Brain pericyte (primary cell): ENCODE measurements at places on chromosomes 3 and 15.

- DNase-seq: no peak
Observed at GRCh38 chr3:64059484-64060175, 36.3 kb upstream of the PSMD6 start.

GRCh38 chr3:42605546-42606173 lies 5.2 kb downstream of the NKTR start:
- no peak for DNase-seq

GRCh38 chr3:144312702-144313101 lies 341.1 kb downstream of the DIPK2A start:
- DNase-seq: no peak

GRCh38 chr3:114867835-114868503 lies 279.1 kb downstream of the ZBTB20 start:
- DNase-seq: no peak

- DNase-seq: no peak
Observed at GRCh38 chr3:9744162-9744561, 5.6 kb upstream of the OGG1 start.

DNA sequence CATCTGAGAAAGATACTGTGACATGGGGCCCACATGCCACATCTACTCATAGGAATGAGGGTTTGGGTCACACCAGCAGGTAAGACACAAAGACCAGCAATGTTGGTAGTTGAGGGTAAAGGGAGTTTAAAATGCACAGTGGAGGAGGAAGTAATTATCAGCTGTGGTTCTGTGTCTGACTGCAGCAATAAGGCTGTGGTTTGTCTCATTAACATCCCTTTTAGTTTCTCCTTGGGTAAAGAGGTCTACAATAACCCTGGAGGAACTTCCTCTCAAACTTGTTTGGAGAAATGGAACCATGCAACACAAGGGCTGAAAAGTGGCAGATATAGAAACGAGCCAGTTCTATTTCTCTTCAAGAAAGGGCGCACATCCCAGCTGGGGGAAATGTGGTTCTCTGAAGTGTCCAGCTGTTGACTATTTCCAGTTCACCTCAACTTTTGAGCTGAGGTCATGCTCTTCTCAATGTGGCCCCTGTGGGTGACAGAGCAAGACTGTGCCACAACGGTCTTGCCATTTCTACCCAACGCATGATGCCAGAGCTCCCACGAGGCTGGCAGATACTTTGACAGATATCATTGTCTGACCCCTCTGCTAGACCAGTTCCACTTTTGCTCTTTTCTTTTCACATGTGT lies 234.3 kb downstream of the SQOR start:
- no peak for DNase-seq

- no peak for DNase-seq
Observed at GRCh38 chr3:134827213-134827612, 32.2 kb downstream of the EPHB1 start.

GRCh38 chr3:1609416-1609815 lies 489.2 kb upstream of the CNTN4 start:
- no peak for DNase-seq

- no peak for DNase-seq
Observed at GRCh38 chr3:14156843-14157561, 21.4 kb downstream of the XPC start.

DNA sequence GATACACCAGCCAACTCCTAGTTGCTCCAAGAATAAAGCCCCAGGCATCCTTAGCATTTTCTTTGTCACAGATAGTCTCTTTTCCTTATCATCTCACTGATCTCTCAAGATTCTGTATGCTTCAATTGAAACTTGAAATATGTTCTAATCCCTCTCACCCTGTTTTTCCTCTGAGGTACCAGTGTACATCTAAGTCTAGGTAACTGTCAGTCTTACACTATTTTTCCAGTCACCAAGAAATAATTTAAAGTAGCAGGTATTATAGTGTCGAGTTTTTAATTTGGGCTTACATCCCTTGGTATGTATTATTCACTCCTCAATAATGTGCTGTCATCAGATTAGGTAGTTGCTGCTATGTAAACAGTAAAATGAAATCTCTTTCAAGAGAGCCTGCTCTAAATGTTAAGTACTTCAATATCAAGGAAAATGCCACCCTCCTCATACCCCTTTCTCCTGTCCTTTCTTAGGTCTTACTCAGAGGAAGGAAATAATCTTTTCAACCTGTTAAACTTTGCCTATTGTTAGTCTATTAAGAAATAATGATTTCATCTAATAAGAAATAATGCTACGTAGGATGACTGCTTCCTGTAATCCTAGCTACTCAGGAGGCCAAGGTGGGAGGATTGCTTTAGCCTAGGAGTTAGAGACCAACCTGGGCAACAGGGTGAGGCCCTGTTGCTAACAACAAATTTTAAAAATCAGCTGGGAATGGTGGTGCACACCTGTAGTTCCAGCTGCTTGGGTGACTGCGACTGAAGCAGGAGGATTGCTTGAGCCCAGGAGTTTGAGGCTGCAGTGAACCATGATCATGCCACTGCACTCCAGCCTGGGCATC lies 39.8 kb downstream of the TSC22D2 start:
- DNase-seq: no peak

DNA sequence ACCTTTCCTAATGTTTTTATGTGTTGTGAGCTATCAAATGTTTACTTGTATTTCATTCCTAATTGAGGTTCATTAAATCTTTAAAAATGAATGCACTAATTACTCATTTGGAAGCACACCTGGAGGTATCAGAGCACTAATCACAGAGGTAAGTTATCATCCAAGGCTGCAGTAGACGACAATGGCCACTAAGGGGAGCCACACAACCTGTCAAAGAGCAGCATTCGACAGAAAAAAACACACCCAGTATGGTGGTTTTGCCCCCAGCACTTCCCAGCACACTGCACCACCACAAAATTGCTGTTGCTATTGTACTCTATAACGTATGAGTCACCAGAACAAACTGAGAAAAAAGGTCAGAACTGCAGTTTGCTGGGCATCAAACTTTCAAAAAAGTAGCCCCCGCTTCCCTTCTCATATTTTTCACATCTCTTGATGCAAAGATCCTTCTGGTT lies 205.9 kb upstream of the IGF1R start:
- DNase-seq: peak; percentile 32

DNA sequence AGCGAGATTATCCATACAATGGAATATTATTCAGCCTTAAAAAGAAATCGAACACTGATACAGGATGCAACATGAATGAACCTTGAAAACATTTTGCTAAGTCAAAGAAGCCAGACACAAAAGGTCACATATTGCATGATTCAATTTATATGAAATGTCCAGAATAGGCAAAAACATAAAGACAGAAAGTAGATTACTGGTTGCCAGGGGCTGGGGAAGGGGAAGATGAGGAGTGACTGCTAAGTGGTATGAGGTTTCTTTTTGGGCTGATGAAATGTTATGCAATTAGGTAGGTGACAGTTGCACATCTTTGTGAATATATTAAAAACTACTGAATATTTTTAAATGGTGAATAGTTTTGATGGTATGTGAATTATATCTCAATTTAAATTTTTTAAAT lies 38.3 kb downstream of the LRRFIP2 start:
- DNase-seq: no peak

- no peak for DNase-seq
Observed at GRCh38 chr3:10574101-10574620, 68.8 kb upstream of the ATP2B2 start.

GRCh38 chr3:31768479-31769125 lies 212.5 kb downstream of the OSBPL10 start:
- DNase-seq: no peak

DNA sequence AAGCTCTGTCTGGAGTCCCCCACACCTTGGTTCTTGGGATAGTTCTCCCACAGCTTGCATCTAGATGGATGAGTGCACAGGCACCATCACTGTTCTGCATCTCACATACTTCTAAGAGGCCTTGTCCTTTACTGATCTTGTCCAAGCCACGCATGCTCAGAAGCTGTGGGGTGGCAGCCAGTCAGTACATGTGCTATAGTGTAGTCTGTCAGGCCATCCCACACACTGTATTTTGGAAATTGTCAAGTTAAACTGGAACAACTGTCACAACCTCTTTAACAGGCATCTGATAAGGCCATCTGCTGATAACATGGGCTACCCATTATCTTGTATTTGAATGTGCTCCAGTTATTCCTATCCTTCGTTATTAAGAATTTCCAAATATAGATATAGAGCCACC lies 296.5 kb upstream of the AZI2 start:
- DNase-seq: no peak

DNA sequence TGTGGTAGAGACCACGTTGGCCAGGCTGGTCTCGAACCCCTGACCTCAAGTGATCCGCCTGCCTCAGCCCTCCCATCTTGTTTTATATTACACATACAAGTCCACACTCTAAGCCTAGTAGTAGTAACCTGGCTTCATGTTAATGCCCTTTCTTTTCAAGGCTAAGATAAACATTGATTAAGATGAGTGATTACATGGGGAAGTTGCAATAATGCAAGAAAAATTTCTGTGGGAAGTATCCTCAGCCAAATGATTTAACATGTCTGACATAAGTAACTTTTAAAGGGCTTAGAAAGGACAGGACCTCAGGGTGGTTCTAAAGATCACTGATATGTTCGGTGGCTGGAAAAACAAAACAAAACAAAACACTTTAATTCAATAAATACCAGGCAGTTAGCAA lies 72.1 kb downstream of the SFMBT1 start:
- no peak for DNase-seq

DNA sequence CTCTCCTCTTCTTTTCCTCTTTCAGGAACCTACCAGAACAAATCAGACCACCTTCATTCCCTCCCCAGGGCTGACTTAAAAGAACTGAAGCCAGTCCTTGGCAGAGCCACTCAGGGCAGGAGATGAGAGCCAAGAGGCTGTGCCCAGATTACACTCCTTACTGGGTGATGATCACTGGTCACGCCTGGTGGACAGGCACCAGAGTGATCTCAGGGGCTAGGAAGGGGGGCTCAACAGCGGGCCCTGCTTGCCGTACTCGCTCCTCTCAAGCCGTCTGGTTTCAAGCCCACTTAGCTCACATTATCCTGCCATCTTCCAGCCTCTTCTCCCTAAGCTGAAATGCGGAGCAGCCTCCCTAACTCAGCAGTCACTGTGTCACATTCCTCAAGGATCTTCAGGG lies 1.7 kb upstream of the FAH start:
- DNase-seq: no peak

DNA sequence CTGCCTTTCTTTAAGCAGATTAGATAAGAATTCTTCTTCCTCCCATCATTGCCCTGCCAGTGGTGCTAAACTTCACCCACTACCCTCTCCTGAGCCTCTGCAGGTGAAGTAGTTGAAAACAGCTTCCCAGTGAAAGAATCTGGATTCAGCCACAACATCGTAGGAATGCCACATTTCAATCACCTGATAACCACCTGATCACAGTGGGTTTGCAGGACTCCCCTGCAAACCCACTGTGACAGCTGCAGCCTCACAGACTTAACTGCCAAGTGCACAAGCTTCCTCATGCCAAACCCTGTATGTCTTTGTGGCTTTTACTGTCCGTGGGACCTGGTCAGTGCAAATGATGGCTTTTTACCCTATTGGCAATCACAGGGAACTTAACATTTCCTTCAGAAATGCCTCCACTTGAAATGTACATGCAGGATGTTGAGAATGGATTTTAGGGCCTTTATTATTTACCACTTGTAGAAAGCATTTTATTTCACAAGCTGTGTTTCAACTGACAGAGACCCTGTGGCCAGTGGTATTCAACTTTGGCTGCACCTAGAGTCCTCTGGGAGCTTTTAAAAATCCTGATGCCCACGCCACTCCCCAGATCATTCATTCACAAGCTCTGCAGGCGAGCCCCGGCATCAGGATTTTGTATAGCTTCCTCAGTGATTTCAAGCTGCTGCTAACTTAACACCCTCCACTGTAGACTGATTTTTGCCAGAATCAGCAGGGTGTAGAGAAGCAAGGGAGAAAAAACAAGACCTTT lies 49.1 kb downstream of the OXNAD1 start:
- no peak for DNase-seq

GRCh38 chr15:66878761-66879160 lies 176.7 kb downstream of the SMAD6 start:
- DNase-seq: no peak

- DNase-seq: no peak
Observed at GRCh38 chr3:65639444-65639843, 399.3 kb downstream of the MAGI1 start.

- no peak for DNase-seq
Observed at GRCh38 chr3:14602804-14603644, 48.5 kb upstream of the CCDC174 start.

- DNase-seq: no peak
Observed at GRCh38 chr15:57245130-57245529, 131.2 kb upstream of the CGNL1 start.

DNA sequence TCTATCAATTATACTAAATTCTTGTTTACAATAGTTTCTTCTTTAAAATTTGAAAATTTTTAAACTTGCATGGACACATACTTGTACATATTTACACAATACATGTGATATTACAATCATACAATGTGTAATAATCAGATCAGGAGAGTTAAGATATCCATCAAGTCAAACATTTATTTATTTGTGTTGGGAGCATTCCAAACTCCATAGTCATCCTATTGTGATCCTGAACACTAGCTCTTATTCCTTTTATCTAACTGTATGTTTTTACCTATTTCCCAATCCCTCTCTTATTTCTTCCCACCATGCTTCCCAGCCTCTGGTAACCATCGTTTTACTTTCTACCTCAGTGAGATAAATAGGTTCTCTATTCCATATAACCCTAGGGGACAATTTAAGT lies 1219.2 kb downstream of the ZPLD1 start:
- no peak for DNase-seq

DNA sequence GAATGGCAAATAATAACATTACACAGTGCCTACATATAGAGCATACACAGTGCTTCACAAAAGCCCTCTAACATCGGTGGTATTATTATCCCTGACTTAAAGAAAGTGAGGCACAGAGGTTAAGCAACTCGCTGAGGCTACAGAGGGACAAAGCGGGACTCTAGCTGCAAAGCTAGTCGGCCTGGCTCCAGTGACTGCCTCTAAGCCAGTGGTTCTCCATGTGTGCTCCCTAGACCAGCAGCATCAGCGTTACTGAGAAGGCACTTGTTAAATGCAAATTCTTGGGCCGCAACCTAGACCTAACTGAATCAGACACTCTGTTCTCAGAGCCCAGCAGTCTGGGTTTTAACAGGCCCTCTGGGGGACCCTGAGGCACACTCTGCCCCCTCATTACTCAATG lies 33.1 kb upstream of the LIPC start:
- DNase-seq: no peak

DNA sequence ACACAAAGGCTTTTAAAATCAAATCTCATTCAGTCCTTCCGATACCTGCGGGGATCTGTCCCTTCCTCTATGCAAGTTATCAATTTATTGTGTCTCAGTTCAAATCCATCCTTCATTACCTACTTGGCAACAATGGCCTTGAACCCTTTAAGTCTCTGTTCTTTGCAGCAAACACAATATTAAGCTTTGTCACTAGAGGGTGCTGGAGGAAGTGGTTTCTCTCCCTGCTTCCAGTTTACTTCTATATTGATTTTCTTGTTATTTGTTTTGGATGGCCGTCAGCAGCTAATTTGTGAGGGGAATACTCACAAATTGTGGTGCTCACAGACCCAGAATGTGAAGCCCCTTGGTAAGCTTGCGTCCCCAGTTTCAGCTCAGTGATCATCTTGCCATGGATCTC lies 278.3 kb downstream of the FGF12 start:
- DNase-seq: no peak
